Sciatic nerve (tissue), 2 donors: ENCODE measurements at places on chromosomes 16 and 17. TPM values are rescaled to one million over a fixed set of nuclear protein-coding genes. Genes with fewer than 3 reads are reported as not detected.

DNA sequence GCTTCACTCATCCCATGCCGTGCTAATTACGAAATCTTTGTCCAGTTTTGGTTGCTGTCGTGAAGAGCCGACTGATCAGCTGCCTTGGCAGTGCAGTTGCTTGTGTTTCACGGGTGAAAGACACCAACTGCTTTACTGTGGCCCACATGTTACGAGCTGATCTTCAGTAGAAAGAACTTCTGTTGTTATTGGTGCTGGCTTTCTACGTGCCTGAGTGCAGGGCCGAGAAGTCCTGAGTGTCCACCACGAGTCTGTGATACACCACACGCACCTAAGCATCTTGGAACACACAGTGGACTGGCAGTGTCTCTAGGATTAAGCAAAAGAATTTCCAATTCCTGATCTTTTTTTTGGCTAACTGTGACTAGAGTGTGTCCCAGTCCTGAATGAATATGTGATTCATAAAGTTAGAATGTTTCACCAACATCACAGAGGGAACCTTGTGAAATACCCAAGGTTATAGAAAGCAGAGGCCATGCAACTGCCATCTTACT is 70.4 kb upstream of the CLEC18A start:
- no peak for DNase-seq

DNA sequence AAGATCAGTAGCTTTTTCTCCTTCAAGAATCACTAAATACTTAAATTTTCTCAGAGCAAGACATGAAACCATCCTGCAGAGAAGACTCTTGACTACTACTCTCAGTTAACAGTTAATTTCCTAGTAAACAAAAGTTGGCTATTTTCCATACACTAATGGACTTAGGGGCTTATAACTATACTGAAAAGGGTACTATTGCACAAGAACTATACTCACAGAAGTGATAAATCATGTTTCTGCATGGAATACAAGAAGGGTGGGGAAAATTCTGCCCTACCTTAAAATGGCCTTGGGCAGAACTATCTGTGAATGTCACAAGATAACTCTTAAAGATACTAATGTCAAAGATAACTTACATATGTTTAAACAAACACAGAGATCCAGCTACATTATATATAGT is 12.5 kb downstream of the ZNF652 start:
- no peak for DNase-seq

GRCh38 chr17:72460711-72461110 is 339.9 kb downstream of the SOX9 start:
- DNase-seq, result no peak

GRCh38 chr16:30774367-30775130 is 12.4 kb downstream of the RNF40 start:
- no peak for DNase-seq

- no peak for DNase-seq
Measured at GRCh38 chr17:78478757-78479297, 98.4 kb downstream of the DNAH17 start.

GRCh38 chr16:88681084-88681680 is 5.1 kb downstream of the SNAI3 start:
- DNase-seq, result no peak

DNA sequence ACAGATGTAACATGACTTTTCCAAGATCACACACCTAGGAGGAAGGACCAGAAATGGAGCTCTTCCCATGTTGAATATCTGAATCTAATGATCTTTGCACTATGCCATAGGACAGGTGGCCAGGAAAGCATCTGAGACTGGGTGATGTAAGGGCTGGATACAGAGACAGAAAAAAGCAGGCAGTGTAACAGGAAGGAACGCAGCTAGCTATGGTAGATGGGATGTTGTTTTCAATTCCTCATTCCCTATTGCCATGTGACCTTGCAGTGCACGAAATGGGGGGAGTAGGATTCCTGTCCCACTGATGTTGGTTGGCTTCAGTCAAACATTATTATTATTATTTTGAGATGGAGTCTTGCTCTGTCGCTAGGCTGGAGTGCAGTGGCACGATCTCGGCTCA is 3.7 kb upstream of the NPIPB15 start:
- DNase-seq, result no peak

GRCh38 chr16:11497851-11498289 is 88.8 kb downstream of the LITAF start:
- no peak for DNase-seq

GRCh38 chr17:77178050-77178449 is 37.3 kb downstream of the SEC14L1 start:
- no peak for DNase-seq

GRCh38 chr16:83768986-83769385 is 38.8 kb upstream of the HSBP1 start:
- no peak for DNase-seq

- no peak for DNase-seq
Measured at GRCh38 chr16:31064882-31065461, 9.1 kb downstream of the ZNF668 start.

GRCh38 chr17:76911299-76912017 is 43.3 kb downstream of the MGAT5B start:
- DNase-seq, result no peak

GRCh38 chr17:7147772-7148171 is 31.4 kb downstream of the ASGR1 start:
- no peak for DNase-seq

- no peak for DNase-seq
Measured at GRCh38 chr17:2057175-2057759, 2.4 kb downstream of the HIC1 start.

The SLC16A13 gene
- 1.8 TPM for total RNA-seq

The TBC1D24 gene
- 15.4 TPM for total RNA-seq

The TOM1L2 gene
- total RNA-seq, result 144 TPM

The KRTAP9-7 gene
- total RNA-seq, result not detected

The TMEM92 gene
- 0.53 TPM for total RNA-seq

The KRT40 gene
- total RNA-seq, result not detected

The PRAC1 gene
- not detected for total RNA-seq
